Activated T-cell treated with anti-CD3 and anti-CD28 coated beads, Interleukin-2, amount 50 U/mL, for 72 hours (primary cell): ENCODE measurements at places on chromosomes 3 and 15.

DNA sequence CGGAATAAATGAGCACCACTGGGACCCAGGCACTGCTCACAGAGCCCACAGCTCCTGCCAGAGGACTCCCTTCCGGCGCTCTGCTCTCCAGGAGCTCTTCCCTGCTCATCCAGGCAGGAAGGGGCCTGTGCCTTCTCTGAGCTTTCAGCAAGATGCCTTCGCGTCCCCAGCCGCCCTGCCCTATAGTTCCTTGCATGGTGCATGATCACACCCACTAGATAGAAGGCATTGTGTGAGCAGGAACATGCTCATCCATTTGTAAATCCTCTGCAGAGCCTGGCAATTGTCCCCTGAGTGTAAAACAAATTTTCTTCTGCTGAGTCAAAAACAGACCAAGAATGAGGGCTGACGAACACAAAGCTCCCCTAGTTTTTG, 181.6 kb downstream of the MEGF11 start:
- H3K27me3 ChIP-seq, result no peaks in the 10 kb centered on the region
- no peak overlapping the region for H3K4me3 ChIP-seq
- H3K27ac ChIP-seq, result no peak overlapping the region

DNA sequence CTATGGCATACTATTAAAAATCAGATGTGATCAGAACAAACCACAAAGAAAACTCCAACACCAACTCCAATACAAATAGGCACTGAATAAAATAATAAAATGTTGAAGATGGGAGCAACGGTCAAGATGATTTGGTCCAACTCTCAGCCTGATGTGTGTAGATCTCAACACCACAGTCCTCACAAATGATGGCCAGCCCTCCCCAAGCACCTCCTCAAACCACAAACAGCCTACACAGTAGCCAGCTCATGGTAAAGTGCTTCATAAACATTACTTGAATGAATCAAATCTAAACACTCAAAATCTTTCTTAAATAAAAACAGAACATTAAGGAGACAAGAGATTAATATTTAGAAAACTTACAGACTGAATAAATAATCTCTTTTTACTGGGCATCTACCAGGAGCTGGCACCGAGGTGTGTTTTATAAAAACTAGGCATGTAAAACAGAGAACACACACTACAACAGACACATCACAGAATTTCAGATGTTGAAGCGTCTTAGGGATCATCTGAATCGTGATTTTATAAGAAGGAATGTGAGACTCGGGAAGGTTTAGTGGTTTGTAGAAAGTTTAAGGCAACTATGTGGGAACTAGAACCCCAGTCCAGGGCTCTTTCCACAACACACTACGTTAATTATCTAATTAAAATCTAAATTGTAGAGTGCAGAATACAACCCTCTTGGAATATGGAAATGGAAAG, 102.4 kb downstream of the MYLK start:
- DNase-seq, result no peak
- no peaks in the 10 kb centered on the region for H3K36me3 ChIP-seq
- H3K4me1 ChIP-seq, result no peaks in the 10 kb centered on the region
- H3K27me3 ChIP-seq, result peaks cover 11% of the 10 kb centered on the region

- no peak for DNase-seq
- H3K36me3 ChIP-seq, result no peaks in the 10 kb centered on the region
- no peak overlapping the region for H3K4me3 ChIP-seq
- peaks cover 29% of the 10 kb centered on the region for H3K4me1 ChIP-seq
These were observed 40.2 kb upstream of the TLE3 start for GRCh38 chr15:70137967-70138366.

DNA sequence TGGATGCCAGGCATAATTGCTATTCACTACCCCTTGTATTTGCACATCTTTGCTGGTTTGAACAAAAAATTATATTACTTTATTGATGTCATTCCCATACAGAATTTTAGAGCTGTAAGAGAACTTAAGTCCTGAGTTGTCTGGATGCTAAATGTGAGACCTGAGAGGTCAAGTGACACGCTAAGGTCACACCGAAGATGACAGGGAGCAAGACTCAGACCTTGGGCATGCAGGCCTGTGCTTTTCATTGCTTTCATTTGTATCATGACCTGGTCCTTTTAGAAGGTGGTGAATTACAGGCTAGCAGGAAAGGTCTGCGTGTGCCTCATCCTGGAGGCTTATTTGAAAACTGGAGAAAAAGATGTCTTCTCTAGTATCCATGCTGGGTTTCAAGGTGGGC, 312.0 kb upstream of the RASGRP1 start:
- H3K4me3 ChIP-seq, result no peak overlapping the region
- H3K27ac ChIP-seq, result no peak overlapping the region
- H3K27me3 ChIP-seq, result no peaks in the 10 kb centered on the region
- no peaks in the 10 kb centered on the region for H3K36me3 ChIP-seq
